T-helper 9 cell (primary cell): ENCODE measurements at places on chromosomes 7 and 10.

DNA sequence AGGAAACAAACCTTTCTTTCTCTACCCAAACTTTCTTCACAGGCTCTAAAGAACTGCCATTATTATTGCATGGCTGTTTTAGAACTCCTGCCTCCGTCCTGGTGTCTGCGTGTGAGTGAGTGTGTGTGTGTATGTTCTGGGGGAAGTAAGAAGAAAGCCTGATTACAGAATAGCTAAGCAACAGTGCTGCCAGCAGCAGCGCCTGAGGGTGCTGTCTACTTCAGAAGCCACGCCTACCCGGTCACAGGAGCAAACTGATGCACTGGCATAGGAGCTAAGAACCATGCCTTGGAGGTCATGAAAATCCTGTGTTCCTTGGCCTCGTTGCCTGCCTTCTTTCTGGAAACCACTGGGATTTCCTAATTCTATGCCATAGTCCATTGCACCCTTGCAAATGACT is 25.2 kb downstream of the LIPK start:
- DNase-seq = no peak

GRCh38 chr7:154676422-154677073 is 326.4 kb downstream of the PAXIP1 start:
- no peak for DNase-seq

DNA sequence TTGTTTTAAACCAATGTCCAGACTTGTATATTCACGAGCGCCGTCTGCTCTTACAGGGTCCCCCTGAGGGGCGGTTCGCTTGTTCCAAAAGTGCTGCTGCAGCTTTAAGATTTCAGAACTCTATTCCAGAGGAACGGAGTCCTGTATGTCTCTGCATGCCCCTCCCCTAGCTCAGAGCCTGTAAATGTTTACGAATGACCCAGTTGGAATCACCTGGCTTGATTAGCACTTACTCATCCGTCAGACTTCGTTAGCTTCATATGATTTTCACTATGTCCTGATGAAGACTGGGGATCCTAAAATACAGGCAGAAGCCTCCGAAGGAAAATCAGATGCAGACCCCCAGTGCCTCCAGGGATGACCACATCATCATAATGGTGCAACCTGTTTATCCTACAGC is 4.5 kb upstream of the CHST15 start:
- no peak for DNase-seq

GRCh38 chr10:94402204-94402842 is at the start of gene TBC1D12:
TBC1D12 (plus strand) TSS chr10:94402541; CDS start chr10:94402614, 73 bp downstream.
- peak; percentile 0 for DNase-seq

DNA sequence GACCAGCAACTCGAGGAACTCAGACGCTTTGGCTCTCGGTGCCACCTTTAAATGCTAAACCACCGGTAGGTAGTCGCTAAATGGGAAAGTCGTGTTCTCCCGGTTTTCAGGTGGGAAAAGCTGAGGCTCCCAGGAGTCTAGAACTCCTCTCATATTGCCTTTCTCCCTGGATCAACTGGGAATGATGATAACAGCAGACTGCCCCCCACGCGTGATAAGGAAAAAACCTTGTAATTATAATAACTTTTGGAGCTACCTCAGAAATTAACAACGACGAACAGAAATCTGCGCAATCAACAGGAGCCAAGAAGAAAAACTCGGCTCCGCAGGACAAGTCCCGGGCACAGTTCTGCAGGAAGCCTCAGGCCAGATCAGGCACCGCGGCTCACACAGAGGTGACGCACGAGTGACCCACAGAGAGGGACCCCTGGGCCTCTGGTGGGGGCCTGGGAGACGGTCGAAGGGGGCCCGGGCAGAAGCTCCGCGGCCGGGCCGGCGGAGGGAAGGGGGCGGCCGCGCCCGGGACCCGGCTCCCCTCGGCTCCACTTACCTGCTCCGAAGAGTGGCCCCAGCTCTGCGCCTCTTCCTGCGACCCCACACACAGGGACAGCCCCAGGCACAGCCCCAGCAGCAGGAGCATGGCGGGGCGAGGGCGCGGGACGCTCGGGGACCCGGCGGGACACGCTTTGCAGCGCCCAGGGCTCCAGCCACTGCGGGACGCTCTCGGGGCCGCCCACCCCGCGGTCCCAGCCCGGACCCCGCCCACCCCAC is at the start of gene ITIH5:
TSS of gene ITIH5 (minus strand) at position 714 of the 771 bp plus-strand sequence. CDS start at position 640, 74 bp downstream.
- no peak for DNase-seq

GRCh38 chr7:148437043-148437442 is 153.5 kb upstream of the C7orf33 start:
- DNase-seq = no peak

- DNase-seq = no peak
These were observed 767 bp upstream of the CYP26A1 start for GRCh38 chr10:93072713-93073538.

GRCh38 chr7:24576171-24577025 is 3.1 kb downstream of the PALS2 start:
- DNase-seq = no peak

DNA sequence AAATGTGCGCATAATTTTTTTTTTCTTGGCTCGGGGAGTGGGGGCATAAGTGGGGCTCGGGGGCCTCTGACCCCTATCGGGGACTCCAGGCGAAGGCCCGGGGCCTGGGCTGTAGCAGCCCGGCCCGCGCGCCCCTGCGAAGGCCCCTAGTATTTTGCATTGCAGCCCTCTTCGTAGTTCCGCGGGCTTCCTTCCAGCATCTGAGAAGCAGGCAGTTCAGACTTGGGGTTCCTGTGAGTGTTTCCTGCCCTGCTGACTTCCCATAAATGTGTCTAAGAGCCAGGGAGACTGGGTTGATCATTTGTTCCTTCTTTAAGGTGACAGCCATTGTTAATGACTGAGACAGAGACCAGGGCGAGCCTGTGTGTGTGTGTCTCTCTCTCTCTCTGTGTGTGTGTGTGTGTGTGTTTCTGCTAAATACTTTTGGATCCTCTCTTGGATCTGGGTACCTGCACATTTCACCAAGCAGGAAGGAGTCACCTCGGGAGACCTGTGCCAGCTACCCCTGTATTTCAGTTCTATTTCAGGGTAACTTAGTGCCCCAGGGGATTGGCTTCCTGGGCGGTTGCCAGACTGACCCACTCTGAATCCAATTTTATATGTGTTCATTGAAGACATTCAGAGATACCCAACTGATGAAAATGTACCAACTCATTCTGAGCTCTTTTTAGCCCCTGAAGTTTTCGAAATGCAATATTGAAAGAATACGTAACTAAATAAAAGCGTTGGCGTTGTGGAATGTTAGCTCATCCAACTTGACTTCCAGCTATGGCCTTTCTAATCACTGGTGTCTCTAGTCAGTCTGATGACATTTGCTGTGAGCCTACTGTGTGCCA is 805 bp downstream of the MSRB2 start:
- DNase-seq = peak; percentile 6

DNA sequence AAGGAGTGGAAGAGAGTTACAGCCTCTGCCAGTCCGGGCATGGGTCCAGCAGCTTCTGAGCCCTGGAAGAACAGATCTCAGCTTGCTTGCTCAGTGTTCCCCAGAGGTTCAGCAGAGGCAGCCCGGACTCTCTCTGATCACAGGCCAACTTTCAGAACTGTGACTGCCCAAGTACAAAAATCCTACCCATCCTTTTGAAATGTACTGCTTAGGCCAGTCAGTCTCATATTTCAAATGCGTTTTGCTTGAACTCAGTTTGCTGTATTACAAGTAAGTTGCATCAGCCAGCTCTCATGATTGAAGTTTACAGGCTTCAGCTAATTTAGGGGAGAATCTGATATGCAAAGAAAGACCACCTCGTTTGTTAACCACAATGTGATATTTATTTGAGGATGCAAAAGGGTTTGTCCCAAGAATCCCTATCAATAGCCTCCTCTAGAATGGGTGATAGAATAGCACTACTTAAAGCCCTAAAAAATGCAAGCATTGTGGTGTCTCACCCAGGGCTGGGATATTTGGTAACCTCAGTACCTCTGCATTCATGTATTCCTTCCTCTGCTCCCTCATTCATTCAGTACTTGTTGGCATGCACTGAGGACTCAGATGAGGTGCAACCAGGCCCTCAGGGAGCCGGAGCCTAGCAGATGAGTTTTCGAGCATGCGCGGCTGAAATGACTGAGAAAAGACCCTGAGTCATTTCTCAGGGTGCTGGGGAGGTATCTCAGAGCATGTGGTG is 7.0 kb downstream of the AIMP2 start:
- no peak for DNase-seq

DNA sequence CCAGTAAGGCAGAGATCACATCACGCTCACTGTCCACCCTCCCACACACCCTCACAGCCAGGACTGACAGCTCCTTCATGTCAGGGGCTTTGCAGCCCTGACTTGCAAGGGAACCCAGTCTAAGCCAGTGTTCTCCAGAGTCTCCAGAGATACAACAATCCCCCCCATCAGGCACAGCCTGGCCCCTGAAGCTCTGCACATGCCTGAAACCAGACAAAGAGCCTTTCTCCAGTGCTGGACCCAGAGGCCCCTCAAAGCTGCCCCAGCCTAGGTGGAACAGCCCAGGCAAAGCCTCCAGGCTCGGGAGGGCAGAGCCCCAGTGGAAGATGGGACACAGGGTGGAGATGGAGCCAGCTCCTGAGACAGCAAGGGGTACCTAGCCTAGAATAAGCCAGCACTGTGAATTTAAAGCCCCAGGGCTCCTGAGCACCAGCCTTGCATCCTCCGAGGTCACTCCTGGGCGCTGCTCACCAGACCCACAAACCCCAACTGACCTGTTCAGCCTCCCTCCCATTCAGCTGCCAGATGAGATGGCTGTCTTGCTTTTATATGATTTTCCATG is 50.2 kb downstream of the GRID1 start:
- DNase-seq = no peak

DNA sequence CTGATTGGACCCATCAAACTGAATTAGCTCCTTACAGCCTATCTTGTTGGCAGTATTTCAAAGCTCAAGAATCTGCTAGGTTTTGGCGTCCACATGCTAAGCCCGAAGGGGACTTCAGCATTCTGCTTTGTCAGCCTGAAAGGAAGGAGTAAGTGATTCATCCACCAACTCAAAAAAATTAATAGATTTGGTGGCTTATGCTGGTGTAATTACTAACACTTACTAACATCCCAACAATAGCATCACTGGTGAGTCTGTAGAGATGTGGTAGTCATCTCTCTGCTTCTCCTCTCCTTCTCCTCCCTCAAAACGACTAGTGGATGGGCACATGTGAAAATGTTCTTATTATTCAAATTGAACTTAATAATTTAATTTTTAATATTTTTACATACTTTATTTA is 53.8 kb upstream of the EGR2 start:
- DNase-seq = no peak

DNA sequence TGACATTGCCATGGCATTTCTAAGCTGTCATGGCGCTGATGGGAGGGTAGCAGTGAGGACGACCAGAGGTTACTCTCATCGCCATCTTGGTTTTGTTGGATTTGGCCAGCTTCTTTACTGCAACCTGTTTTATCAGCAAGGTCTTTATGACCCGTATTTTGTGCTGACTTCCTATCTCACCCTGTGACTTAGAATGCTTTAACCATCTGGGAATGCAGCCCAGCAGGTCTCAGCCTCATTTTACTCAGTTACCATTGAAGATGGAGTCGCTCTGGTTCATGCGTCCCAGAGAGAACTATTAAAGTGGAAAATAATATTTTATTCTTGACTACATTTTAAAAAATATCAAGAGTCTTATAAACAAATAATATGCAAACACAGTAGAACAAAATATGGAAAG is 131.7 kb downstream of the RSU1 start:
- no peak for DNase-seq

- no peak for DNase-seq
These were observed 8.4 kb upstream of the HHEX start for GRCh38 chr10:92681306-92681834.

GRCh38 chr10:97329766-97330165 is 4.8 kb downstream of the FRAT2 start:
- DNase-seq = no peak

- peak; percentile 80 for DNase-seq
These were observed 149.6 kb downstream of the C10orf105 start for GRCh38 chr10:71569775-71570588.

DNA sequence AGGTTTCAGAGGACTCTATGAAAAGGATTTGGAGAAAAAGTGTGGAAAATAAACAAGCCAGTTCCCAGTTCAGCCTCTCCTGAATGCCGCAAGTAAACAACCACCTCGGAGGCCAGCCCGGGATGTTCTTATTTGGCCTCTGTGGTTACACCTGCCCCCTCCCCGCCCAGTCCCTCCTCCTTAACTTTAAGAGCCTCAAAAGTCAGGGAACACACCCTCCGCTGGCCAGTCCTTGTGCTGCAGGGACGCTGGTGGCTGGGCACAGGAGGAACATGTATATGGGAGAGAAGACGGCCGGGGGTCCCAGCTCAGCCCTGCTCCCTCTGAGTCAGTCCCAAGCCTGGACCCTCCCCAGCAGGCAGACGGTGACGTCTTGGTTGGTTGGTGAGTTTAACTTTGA is 6.1 kb downstream of the CHST3 start:
- DNase-seq = no peak

DNA sequence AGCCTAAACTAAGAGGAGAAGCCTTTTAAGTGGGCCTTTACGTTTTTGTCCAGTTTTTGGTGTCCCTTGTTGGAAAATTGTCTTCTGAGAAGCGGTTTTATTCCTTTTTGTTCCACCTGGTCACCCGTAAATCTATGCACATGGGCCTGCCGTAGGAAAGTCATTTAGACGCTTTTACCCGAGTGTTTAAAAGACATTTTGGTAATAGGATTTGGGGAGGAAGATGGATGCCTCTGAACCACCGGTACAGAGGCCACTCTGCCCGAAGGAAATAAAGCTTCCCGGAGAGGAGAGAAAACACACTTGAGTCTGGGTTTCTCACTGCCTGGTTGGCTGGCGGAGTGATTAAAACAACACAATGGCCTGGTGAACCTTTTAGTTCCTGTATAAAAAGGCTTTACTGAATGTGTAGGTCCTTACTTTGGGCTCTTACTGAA is 760 bp downstream of the THNSL1 start:
- peak; percentile 2 for DNase-seq

- DNase-seq = no peak
These were observed 348.5 kb downstream of the GRID1 start for GRCh38 chr10:86017841-86018734.

- DNase-seq = no peak
These were observed 16.8 kb upstream of the CRTAC1 start for GRCh38 chr10:98047009-98047741.

DNA sequence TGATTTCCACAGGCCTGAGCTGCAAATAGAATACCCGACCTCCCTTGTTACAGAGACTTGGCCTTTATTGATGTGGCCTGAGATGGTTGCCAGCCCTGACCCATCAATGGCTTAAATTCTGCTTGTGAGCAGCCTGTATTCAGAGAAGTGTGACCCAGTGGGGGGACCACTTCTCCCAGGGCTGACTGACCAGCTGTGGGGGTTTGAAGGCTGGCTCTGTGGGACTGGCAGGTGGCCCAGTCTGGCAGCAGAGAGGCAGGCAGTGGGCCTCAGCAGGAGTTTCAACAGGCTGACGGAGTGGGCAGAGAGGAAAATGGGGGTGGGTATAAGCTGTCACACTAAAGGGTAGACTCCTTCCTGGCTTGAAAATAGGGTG is 12.2 kb upstream of the PPIF start:
- DNase-seq = no peak

DNA sequence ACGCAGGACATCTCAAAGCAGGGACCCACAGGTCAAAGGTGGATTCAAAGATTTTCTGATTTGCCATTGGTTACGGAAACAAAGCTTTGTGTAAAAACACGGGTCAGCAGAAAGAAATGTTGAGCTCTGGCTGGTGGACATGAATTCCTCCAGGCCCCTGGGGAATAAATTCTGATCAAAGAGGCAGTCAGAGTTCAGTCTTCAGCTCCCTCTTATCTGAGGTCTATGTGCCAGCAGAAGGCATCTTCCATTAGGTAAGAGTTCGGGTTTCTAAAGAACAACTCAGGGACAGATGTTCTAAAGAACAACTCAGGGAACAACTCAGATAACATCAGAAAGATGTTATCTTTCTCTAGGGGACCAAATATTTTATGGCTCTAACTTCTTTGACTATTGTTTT is 64.9 kb upstream of the PALS2 start:
- DNase-seq = no peak

- no peak for DNase-seq
These were observed 26.6 kb upstream of the PSMG3 start for GRCh38 chr7:1596181-1597043.
